T-helper 9 cell (primary cell): ENCODE measurements at places on chromosomes 5 and 9.

GRCh38 chr9:714675-715074 lies 126.8 kb upstream of the DMRT1 start:
- DNase-seq, result no peak

DNA sequence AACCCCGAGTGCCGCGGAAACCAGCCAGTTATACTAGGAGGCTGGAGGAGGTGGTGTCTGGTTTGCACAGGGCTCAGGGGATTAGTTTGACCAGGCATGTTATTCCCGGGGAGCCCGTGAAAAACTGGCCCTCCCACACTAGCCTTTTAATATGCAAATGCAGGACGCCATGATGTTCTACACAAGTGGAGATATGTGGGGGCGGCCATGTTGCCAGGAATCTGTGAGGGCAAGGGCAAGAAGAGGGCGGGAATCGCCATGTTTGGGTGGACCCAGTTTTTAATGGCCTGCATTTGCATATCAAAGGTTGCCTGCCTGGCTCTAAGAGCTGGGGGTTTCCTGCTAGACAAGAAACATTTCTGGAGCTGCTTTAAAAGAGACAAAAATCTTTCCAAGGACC lies 940.7 kb downstream of the CDH18 start:
- no peak for DNase-seq

DNA sequence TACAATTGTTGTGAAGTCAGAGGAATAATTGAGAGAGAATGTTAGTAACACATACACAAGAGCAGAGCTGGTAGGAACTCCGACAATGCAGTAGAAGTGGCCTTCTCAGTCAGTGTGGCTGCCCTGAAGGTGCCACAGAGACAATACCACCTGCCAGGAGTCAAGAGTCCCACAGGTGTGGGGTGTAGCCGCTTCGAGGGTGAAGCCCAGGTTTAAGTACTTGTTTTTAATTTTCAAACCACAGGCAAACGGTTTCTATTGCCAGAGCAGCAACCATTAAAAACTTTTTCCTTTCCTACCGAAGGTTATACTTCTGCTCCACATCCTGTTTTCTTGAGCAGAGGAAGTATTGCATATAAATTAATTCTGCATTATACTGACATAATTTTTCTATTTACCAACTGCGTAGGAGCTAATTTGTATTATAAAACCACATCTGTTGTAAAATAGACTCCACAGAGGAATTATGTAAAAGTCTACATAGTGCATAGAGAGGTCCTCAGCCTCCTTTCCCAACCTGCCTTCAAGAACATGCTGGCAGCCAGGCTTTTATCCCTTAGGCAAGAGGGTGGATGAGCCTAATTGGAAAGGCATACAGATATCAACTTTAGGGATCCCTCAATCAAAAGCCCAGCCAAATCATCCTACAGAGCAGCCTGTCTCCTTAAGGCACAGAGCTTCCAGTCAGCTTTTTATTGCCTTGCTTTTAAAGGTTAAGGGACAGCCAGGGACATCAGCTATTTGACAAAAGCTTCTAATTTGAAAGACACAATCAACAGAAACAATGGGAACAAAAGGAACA lies 12.9 kb upstream of the ACTBL2 start:
- no peak for DNase-seq

GRCh38 chr5:156634301-156634700 lies 215.8 kb upstream of the PPP1R2B start:
- DNase-seq, result no peak

- no peak for DNase-seq
Measured at GRCh38 chr5:98961665-98962344, 33.0 kb upstream of the CHD1 start.

GRCh38 chr5:24623031-24623430 lies 21.7 kb downstream of the CDH10 start:
- DNase-seq, result no peak

DNA sequence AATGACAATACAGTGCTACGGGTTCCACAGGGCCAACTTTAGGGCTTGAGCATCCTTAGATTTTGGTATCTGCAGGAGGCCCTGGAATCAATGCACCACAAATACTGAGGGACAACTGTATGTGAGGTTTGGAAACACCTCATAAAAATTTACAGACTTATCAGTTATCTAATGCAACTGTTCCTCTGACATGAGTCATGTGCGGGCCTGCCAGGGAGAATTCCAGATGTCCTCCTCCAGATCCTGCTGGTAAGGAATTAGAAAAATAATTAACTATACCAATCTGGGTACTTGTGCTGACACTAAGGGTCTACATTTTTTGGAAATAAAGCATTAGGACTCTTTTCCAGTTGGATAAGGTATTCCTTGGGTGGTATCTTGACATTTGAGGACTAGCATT lies 333.3 kb downstream of the ARRDC3 start:
- DNase-seq, result no peak

DNA sequence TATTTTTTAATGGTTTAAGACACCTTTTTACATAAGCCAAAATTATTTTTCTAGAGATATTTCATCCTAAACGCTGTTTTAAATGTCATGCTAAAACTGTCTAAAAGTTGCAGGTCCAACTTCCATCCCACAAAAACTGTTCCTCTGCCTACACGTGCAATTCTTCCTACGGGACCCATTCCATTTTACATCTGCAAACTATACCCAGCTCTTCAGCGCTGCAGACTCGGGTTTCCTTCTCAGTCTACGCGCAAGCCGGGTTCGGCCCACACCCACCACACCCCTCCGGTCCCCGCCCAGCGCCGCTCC lies 8.7 kb downstream of the RANBP6 start:
- DNase-seq, result no peak

DNA sequence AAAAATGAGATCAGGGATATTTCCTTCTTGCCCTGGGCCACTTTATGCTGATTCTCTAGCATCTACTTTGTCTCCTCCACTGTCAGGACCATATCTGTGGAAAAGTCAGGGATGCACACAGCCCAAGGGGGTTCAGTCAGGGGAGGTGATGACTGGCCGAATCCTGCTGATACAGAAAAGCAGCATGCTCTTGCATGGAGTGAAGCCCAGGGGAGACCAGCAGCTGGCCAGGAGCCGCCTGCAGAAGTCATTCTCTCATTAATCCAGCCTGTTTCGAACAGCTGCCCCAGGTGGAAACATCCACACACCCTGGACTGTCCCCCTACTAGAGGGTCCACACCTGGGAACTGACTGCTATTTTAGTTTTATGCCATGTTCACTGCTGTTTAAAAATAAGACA lies 177.1 kb downstream of the ATP10B start:
- DNase-seq, result no peak

GRCh38 chr5:53130266-53130665 lies 20.7 kb upstream of the MOCS2 start:
- no peak for DNase-seq

DNA sequence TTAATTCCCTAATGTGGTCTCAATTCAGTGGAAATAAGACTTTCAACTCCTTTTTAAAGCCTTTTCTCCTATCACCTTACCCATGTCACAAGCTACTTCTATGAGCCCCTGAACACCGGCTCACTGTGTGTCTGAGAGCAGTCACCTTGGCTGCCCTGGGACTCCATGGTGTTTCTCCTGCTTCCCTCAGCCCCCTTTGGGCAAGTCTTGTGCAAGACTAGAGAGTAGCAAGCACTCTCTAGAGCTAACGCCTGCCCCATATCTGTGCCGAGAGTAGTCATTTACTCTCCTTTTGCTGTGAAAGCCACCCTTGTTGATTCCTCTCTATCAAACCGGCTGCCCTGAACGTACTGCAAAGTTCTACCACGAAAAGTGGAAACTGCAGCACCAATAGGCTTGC lies 77.9 kb upstream of the DAB2 start:
- no peak for DNase-seq

DNA sequence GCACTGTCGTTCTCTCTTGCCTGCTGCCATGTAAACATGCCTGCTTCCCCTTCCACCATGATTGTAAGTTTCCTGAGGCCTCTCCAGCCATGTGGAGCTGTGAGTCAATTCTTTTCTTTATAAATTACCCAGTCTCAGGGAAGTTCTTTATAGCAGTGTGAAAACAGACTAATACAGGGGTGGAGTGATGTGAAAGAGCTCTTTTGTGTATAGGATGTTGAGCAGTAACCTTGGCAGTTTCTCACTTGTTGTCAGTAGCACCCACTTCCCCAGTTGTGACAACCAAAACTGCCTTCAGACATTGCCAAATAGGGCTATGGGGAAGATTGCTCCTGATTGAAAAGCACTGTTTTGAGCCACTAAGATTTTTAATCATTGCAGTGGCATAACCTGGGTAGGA lies 552.2 kb upstream of the ZNF462 start:
- no peak for DNase-seq

- peak; percentile 44 for DNase-seq
Measured at GRCh38 chr9:129383561-129384490, 205.8 kb upstream of the IER5L start.

- DNase-seq, result no peak
Measured at GRCh38 chr9:107237873-107238272, 45.2 kb upstream of the RAD23B start.

DNA sequence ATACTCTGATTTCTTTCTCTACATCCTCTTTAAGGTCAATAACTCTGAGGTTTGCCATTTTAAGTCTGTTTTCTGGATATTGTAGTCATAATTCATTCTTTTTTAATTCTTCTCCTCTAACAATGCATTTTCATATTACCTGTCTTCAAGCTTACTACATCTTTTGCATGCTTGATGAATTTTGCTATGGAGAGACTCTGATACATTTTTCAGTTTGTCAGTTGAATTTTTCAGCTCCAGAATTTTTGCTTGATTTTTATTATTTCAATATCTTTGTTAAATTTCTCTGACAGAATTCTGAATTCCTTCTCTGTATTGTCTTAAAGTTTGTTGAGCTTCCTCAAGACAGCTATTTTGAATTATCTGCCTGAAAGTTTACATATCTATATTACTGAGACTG lies 159.8 kb upstream of the ST8SIA4 start:
- DNase-seq, result no peak

GRCh38 chr5:54415896-54416601 lies 39.5 kb upstream of the HSPB3 start:
- DNase-seq, result no peak

DNA sequence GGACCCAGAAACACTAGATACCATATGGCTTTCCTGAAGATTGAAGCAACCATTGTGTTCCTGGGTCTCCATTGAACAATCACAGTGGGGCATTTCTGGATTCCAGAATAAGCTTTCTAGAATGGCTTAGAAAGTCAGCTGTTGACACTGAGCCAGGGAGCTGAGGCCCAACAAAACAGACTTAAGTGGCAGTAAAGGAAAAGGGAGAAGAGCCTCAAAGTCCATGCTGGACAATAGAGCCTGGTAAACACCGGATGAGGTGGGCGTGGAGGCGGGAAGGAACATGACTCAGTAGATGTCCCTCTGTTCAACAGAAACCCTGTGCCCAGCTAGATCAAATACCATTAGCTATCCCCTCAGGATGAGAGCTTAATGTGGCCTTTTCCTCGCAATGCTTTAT lies 14.8 kb downstream of the SPARC start:
- DNase-seq, result no peak

DNA sequence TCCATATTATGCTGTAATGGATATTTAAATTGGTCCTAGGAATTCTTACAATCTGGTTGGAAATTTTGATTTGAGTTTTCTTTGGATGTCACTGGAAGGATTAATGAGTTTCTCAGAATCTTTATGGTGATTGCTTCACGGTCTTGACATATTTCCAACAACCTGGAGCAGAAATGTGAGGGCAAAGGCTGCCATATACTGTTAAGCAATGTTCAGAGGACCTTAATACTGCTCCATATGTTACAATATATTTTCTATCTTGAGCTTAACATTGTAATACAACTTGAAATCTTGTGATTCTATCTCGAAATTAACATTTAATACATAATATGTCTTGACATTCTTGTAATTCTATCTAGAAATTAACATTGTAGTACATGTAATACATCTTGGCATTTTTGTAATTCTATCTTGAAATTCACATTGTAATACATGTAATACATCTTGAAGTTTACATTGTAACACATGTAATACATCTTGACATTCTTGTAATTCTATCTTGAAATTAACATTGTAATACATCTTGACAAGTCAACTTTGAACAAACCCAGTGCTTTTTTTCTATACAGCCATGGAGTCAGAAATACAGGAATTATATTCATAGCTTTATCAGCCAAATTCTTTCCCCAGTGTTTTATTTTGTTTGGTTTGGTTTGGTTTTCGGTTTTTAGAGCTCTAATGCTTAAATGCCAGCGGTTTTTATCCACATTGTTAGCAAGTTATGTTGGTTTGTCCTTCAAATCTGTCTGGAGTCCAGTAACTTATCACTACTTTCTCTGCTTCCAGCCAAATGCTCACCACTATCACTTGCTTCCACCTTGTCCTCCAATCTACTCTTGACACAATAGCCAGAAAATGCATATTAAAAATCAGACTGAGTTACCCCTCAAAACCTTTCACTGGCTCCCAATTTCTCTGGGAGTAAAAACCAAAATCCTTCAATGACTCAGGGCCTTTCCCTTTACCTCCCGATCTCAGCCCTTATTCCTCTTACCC lies 3.0 kb upstream of the TUT7 start:
- DNase-seq, result no peak

DNA sequence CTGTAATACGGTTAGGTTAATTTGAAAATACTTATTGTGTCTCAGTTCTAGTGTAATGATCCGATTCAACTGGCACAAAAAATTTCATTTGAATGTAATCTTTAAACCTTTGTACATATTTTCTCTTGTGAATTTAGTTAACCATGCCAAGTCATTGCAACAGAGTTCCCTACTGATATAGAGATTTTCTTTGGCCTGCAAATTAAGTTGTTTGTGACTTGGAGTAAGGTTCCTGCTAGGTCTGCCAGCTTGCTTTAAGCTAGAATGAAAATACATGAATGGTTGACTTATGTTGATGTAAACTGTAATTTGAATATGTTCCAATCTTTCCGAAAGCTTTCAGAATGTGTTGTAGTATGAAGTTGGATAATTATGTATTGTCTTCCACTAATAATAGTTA lies 1004.1 kb upstream of the EDIL3 start:
- no peak for DNase-seq

GRCh38 chr5:127583866-127584265 lies 65.0 kb upstream of the CTXN3 start:
- no peak for DNase-seq

DNA sequence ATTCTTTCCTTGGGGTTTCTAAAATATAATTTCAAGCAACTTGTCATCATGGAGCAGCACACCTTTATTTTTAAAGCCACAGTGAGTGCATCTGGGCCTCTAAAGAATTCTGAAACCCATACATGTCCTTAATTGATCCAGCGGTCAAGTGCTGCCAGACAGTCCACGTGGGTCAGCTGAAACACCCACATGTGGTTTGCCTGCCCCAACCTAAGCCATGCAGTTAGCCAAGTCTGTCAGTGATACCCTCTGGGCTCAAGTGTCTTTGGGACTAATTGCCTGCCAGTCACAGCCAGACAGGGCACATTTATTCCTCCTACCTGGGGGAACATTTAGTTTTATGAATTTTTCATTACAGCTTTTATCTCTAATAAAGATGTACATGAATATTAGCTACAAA lies 291.4 kb upstream of the SLC30A5 start:
- no peak for DNase-seq

DNA sequence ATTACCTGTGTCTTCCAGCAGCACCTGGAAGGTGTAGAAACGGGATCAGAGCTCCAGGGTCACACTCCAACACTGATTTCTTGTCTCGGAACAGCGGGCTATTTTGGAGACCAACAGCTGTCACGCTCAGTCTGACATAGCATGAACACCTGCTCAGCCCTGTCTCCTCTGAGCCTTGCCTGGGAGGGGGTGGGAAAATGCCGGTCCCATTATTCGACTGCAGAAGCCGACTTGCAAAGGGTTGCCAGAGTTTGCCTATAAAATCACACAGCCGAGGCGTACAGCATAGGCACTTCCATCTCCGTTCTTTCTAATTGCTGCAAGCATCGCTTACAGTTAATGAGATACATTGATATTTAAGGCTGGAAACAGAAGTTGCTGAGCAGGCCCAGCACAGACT lies 300.8 kb upstream of the MSX2 start:
- DNase-seq, result no peak

GRCh38 chr5:146025114-146025680 lies 80.2 kb downstream of the PLAC8L1 start:
- DNase-seq, result no peak
